ENCODE measurements at places on chromosomes 16 and 17. TPM values are rescaled to one million over a fixed set of nuclear protein-coding genes. Genes with fewer than 3 reads are reported as not detected.

The ZACN gene
- not detected for total RNA-seq

The VMO1 gene
- not detected for total RNA-seq

The NOD2 gene
- total RNA-seq = 9.4 TPM

The SLC13A2 gene
- total RNA-seq = not detected

The KRT9 gene
- not detected for total RNA-seq

All from T-helper 1 cell treated with Interleukin-12 subunit alpha and Interleukin-12 subunit beta and Interleukin-4 antibody, amounts not matched to agents 30 ng/mL and 1 ng/mL, for 36 hours (primary cell).